ENCODE measurements at places on chromosomes 3 and 15. TPM values are rescaled to one million over a fixed set of nuclear protein-coding genes. Genes with fewer than 3 reads are reported as not detected.

Gene TMC3
- not detected for total RNA-seq

Gene ARRDC4
- 33.1 TPM for total RNA-seq

Gene C2CD4B
- total RNA-seq, result not detected

Gene PLSCR2
- total RNA-seq, result not detected

Gene ITGA11
- total RNA-seq, result 408 TPM

Gene TRH
- total RNA-seq, result not detected

Gene ANKRD34C
- not detected for total RNA-seq

Gene ZSCAN2
- total RNA-seq, result 15.0 TPM

Gene DNAH12
- not detected for total RNA-seq

Gene ACKR2
- 0.11 TPM for total RNA-seq

Gene PHLDB2
- 60.6 TPM for total RNA-seq

Gene MAP1A
- 61.9 TPM for total RNA-seq

Gene CIDEC
- not detected for total RNA-seq

Gene OR5K2
- total RNA-seq, result not detected

Gene MAGEL2
- not detected for total RNA-seq

Gene CAPN3
- 8.6 TPM for total RNA-seq

Gene C3orf85
- total RNA-seq, result not detected

Gene CCDC54
- total RNA-seq, result not detected

Gene NPAP1
- total RNA-seq, result not detected

Gene SI
- not detected for total RNA-seq

Gene CMTM6
- 91.7 TPM for total RNA-seq

Gene LMAN1L
- total RNA-seq, result not detected

All from GM23248 (cell line).